ENCODE measurements at places on chromosomes 1 and 21.

- no peak for DNase-seq
Observed at GRCh38 chr1:86388777-86389176, 7.3 kb downstream of the ODF2L start.

DNA sequence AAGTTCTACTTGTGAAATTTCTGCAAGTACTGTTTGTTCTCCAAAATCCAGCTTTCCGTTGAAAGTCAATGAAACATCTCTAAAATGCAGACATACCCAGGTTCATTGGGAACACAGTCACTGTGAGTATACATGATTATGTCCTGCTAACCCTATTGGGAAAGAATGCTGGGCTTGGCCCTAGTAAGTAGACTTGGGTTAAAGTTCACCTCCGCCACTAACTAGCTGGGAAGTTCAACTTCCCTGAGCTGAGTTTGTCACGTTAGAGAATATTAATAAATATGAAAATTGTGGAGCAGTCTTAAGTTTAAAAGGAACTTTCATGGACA is 10.5 kb upstream of the PGD start:
- no peak for DNase-seq

DNA sequence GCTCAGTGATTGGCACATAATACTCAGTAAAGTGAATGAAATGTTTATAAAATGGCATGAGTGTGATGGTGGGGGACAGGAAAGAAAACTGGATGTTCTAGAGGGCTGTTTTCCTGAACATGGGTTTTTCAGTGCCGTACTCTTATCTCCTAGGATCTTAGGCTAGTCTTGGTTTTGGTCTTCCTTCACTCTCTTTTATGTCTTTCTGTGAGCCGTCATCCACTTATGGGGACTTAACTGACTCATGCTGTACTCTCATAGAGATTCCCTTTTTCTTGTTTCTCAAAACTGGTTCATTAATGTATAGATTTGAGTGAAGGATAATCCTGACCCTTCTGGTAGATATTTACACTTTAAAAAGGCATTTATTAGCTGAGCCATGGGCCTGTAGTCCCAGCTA is 16.6 kb downstream of the AGO3 start:
- DNase-seq: no peak

- DNase-seq: no peak
Observed at GRCh38 chr1:47477595-47478080, 39.8 kb downstream of the FOXD2 start.

DNA sequence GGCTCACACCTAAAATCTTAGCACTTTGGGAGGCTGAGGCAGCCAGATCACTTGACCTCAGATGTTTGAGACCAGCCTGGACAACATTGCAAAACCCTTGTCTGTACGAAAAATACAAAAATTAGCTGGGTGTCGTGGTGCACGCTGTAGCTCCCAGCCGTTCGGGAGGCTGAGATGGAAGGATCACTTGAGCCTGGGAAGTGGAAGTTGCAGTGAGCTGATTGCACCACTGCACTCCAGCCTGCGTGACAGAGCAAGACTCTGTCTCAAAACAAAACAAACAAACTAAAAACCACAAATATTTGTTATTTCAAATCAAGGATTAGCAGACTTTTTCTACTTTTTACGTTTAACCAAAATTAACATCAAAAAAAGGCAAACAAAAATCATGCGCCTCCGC is 31.3 kb downstream of the INKA2 start:
- DNase-seq: no peak

GRCh38 chr1:185427264-185427663 is 110.2 kb upstream of the IVNS1ABP start:
- DNase-seq: no peak

- no peak for DNase-seq
Observed at GRCh38 chr1:209105701-209106100, 477.8 kb upstream of the CAMK1G start.

GRCh38 chr1:960363-961131 is at the start of gene KLHL17:
TSS of gene KLHL17 (plus strand) at chr1:960584. CDS start at chr1:960694, 110 bp downstream.
- DNase-seq: peak; percentile 94

DNA sequence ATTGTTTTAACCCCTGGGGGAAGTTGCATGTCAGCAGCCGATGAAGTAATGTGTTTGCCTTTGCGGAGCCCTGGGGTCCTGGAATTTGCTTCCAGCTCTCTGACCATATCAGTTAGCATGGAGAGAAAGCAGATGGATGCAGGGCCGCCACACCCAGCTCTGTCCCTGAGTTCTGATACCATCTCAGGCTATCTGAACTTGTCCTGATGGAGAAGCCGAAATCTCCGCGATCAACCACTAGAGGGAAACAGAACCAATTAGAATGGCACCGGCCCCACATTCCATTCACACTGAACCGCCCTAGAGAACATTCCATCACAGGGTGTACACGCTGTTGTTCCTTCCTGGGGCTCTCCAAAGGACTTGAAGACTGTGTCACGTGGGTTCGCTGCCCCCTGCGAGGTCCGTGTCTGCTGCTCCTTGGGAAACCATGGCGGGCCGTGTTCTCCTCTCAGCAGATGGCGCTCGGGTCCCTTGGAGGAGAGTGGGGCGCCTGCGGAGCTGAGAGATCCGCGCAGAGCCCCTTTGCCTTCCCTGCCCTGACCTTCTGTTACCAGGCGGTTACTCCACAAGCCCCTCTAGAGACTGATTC is 75.4 kb downstream of the ABCA4 start:
- peak; percentile 83 for DNase-seq

- peak; percentile 9 for DNase-seq
Observed at GRCh38 chr1:11520531-11521233, 41.7 kb downstream of the DISP3 start.

- DNase-seq: peak; percentile 50
Observed at GRCh38 chr1:85975912-85976371, 180.6 kb downstream of the COL24A1 start.

- DNase-seq: peak; percentile 80
Observed at GRCh38 chr1:215567491-215568298, 591 bp downstream of the KCTD3 start.

- no peak for DNase-seq
Observed at GRCh38 chr21:34192646-34193285, 119.4 kb downstream of the MRPS6 start.

- DNase-seq: no peak
Observed at GRCh38 chr1:51515312-51515960, 3.6 kb downstream of the EPS15 start.

- no peak for DNase-seq
Observed at GRCh38 chr21:22191581-22191980, 1193.4 kb downstream of the NCAM2 start.

DNA sequence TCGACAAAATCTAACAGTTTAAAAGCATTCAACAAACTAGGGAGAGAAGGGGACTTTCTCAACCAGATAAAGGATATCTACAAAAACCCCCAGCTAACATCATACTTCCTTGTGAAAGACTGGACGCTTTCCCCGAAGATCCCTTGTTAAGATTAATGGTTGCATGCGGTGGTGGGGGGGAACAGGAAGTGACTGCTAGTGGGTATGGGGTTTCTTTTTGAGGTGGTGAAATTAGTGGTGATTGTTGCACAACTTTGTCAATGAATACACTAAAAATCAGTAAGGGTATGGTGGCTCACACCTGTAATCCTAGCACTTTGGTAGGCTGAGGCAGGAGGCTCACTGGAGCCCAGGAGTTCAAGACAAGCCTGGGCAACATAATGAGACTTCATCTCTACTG is 26.9 kb upstream of the EYA3 start:
- DNase-seq: no peak
